Upper lobe of right lung (tissue), 1 donor: ENCODE measurements at places on chromosomes 16 and 17. TPM values are rescaled to one million over a fixed set of nuclear protein-coding genes. Genes with fewer than 3 reads are reported as not detected.

- no peak for DNase-seq
Measured at GRCh38 chr16:3478242-3478925, 16.9 kb downstream of the C16orf90 start.

DNA sequence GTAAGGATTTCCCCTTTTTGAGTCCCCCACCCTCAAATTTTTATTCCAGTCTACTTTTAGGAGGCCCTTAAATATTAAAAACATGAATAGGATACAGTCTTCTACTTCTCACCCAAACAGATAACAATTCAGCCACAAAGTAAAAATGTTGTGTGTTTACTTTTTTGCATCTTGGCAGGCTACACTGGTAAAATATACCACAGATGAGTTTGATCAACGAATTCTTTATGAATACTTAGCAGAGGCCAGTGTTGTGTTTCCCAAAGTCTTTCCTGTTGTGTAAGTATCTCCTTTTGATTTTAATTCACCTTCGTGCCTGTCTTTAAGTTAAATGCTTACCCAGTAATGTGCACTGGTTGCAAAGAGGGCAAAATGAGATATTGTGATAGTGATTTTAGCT, 34.4 kb upstream of the RAB11FIP4 start:
- no peak for DNase-seq

Gene SYCE1L
- 6.2 TPM for total RNA-seq

Gene MT4
- total RNA-seq = not detected
